ENCODE measurements at places on chromosomes 11 and 22.

- DNase-seq = no peak
Measured at GRCh38 chr11:11380883-11381282, 27.8 kb upstream of the CSNK2A3 start.

DNA sequence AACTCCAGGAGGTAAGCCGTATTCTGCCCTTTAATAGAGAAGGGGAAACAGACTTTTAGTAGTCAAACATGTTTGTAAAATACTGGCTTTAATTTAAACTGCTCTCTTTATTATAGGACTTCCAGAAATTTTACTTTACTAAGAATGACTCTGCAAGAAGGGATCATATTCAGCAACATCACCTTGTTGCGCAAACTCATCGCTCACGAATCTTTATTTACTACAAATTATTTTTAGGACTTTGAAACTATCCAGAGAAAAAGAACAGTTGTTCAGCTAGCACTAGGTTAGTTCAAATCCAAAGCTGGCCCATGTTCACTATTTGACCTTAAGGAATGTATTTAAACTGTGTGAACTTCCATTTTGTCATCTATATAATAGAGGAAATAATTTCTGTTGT, 498.3 kb upstream of the TENM4 start:
- no peak for DNase-seq

DNA sequence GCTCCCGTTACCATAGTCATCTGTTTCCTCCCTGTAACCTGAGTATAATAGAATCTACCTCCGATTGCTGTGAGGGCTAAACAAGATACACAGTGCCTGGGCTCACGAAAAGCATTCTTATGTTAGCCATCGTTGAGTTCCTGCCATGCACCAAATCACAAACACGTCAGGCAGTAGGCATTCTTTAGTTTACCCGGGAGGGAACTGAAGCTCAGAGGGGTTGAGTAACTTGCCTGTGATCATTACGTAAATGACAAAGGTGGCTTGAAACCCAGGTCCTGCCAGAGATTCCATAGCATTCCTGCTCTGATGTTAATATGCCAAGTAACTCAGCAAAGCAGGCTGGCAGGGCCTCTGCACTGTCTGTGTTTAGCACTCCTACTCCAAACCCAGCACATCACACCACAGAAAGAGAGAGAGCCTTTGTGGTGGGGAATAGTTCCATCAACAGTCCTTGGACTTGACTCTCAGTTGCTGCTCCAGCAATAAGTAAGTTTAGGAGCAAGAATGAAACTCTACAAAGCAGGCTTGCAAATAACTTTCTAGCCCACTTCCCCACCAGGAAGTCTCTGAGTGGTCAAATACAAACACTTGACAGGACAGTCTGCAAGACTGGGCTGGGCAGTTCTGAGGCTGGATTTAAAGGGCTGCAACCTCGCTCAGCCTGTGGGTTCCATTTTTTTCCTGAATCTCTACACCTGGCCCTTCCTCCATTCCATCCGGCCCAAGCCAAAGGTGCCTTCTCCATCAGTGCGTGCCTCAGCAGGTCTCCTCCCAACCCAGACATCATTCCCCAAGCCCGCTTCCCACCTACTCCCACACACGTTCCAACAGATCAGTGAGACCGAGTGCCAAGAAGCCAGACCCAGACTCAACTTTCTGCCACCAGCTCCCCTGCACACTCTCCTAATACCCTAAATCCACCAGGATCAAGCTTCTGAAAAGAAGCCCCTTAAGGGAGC, 1.1 kb downstream of the SCN2B start:
- DNase-seq = no peak

- no peak for DNase-seq
Measured at GRCh38 chr11:69299023-69299461, 5.1 kb downstream of the MYEOV start.

- no peak for DNase-seq
Measured at GRCh38 chr22:27139935-27140511, 482.6 kb downstream of the MIAT start.

- DNase-seq = no peak
Measured at GRCh38 chr11:110176366-110177085, 83.3 kb downstream of the ZC3H12C start.

- DNase-seq = no peak
Measured at GRCh38 chr22:19812910-19813309, 41.8 kb downstream of the GNB1L start.

GRCh38 chr22:29183971-29184848, 21.5 kb upstream of the EMID1 start:
- DNase-seq = no peak

GRCh38 chr11:61711498-61711897, 31.3 kb downstream of the DAGLA start:
- no peak for DNase-seq

DNA sequence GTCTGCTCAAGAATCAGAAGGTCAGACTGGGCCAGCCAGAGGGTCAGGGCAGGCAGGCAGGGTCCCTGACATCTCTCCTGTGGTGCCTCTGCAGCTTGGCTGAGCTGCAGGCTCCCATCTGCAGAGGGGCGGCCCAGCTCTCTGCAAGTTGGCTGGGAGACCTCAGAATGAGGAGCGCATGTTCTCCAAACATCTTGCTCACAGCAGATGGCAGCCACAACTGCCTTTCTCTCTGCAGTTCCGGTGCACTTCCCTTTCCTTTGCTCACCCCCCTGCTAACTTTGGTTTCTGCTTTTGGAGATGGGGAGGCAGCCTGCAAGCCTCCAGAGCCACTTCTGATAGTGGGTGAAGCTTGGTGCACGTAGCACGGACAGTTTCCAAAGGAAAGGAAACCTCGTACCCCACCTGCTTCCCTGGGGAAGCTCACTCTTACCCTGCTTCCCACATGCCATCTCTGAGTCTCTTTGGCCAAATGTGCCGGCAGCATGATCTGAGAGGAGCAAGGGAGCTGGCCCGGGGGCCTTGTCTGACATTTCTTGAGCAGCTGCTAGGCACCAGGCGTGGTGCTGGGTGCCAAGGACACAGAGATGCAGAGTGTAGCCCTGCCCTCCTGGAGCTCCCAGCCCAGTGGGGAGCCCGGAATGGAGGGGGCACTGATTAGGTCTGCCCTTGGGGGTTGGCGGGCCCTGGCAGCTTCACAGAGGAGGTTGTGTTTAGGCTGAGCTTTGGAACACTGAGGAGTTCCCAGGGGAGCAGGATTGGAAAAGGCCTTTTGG, 18.2 kb downstream of the DAGLA start:
- DNase-seq = no peak

GRCh38 chr22:33757802-33758483, 162.3 kb downstream of the LARGE1 start:
- no peak for DNase-seq

DNA sequence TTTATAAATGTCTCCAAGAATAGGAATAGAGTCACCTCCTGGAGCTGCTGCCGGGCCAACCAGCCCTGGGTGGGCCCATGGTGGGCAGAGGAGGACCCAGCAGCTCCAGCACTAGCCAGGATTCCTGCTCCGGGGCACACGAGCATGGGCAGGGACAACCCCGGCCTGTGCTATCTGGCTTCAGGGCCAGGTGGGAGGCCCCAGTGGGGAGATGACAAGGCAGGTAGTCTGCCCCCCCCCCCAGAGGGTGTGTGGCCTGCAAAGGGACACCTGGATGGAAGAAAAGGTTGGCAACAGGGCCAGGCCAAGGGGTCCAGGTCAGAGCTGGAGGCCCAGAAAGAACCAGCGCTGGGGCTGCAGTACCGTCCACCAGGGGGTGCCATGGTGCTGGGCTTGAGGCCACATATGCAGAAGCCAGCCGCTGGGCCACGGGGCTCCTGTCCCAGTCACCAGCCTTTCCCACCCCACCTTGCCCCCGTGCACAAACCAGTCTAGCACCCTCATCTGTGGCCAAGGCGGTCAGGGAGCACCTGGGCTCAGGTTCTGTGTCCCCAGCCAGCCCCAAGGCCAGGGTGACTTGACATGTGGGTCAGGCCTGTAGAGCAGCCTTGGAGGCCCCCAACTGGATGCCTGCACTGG, 3.4 kb downstream of the TSPAN32 start:
- DNase-seq = no peak

- DNase-seq = no peak
Measured at GRCh38 chr11:128837627-128838026, 29.5 kb downstream of the KCNJ1 start.

DNA sequence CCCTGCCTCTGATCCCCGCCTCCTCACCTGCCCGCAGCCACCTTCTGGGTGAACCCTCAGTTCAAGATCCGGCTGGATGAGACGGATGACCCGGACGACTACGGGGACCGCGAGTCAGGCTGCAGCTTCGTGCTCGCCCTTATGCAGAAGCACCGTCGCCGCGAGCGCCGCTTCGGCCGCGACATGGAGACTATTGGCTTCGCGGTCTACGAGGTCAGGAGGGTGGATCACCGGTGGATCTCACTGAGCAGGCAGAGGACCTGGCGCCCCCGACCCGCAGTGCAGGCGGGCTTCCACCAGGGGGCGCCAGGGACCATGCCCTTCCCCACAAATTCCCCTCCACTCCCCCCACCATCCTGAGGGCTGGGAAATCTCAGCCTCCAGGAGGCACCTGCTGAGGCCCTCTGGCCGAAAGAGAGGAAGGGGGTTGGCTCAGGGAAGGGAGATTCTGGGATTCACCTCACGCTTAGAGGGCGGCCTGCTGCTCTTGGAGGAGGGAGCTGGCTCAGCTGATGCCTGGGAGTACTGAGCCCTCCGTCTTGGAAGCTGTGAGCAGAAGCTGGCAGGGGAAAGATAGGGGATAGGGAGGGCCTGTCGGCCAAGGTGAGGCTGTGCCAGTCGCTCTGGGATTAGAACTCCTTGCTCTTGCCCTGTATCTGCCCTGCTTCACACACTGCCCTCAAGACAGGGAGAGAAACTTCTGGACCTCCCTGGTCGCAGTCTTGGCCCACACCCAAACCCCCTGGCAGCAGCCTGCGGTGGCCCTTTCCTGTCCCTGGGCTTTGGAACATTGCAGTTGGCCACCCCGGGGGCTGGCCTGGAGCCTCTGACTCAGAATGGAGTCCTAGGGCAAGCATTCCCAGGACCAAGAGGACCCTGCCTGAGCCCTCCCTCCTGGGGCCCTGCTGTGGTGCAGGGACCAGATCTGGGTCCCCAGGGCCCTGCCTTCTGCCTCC, 23.2 kb downstream of the CAPN1 start:
- DNase-seq = no peak

GRCh38 chr11:67044496-67044895, 12.2 kb upstream of the RHOD start:
- no peak for DNase-seq

- no peak for DNase-seq
Measured at GRCh38 chr11:18013790-18014507, 1.1 kb upstream of the SERGEF start.
